Activated naive CD4-positive, alpha-beta T cell treated with anti-CD3 and anti-CD28 coated beads for 36 hours (primary cell): ENCODE measurements at places on chromosomes 16 and 17. TPM values are rescaled to one million over a fixed set of nuclear protein-coding genes. Genes with fewer than 3 reads are reported as not detected.

DNA sequence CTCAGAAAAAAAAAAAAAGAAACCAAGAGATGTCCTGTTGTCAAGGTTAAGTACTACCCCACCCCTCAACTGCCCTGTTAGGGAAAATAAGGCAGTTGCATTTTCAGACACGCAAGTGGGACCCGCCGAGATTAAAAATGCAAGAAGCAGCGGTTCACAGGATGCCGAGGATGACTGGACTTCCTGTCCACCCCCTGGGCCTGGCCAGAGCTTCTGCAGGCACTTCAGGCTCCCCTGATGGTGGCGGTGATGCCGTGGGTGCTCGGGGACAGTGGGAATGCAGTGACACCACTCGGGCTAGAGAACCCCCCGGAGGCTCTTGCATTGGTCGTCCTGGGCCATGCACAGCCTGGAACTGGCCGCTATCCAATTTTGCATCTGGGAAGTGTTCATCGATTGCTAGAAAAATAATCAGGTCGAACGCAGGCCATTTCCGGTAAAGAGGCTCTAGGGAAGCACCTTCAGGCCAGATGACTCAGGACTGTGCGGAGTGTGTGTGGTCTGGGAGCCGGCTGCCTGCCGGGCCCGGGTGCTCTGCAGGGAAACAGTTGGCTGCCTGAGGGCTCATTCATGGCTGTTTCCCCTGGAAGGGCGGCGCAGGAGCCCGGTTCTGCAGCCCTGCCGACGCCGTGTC, 13.4 kb upstream of the CRISPLD2 start:
- DNase-seq: peak; percentile 34

GRCh38 chr17:50841949-50842354, 6.6 kb downstream of the WFIKKN2 start:
- DNase-seq: peak; percentile 73

DNA sequence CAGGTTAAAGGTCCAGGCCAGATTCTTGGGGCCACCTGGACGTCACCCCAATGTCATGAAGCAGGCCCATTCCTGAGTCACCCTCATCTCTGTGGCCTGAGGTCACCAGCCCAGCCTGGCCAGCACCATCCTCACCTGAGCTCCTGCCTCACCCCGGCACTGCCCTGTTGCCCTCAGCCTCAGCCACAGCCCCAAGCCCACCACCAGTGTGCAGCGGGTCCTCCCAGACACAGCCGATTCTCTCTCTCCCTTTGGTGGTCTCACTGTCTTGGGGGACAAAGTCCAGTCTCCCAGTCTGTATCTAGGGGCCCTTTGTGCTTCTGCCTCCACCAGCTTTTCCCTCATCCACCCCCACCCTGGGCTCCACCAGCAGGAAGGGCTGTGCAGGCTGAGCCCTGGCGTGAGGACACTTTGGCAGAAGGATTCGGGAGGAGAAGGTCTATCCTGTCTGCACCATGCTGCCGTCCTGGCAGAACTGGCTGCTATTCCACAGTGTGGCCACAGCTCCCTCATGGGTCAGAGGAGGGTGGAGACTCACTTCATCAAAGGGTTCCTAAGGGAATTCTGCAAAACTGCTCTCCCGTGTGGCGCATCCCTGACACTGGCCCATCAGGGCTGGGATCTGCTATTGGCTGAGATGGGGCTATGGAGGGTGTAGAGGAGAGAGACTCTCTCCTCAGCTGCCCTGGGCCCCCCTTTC, 64.3 kb downstream of the PRMT7 start:
- DNase-seq: no peak

DNA sequence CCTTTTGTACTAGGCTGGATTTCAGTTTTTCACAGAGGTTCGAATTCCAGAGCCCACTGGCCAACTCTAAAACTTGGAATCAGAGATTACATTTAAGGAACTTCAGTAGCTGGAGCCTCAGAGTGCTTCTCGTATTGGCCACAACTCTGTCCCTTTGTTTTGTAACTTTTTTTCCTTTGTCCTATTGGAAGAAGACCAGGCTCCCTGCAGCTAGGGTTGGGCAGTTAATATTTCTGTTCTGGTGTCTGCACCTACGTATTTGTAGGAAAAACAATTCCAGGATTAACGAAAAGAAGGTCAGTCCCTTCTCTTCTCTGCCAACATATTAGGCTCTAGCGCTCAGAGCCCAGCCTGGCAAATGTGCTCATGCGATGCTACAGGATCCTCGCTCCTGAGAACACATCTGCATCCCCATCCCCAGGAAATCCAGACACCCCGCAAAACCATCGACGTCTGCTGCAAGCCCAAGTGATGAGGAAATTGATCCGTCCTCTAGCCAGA, 1.9 kb downstream of the CDH11 start:
- DNase-seq: no peak

DNA sequence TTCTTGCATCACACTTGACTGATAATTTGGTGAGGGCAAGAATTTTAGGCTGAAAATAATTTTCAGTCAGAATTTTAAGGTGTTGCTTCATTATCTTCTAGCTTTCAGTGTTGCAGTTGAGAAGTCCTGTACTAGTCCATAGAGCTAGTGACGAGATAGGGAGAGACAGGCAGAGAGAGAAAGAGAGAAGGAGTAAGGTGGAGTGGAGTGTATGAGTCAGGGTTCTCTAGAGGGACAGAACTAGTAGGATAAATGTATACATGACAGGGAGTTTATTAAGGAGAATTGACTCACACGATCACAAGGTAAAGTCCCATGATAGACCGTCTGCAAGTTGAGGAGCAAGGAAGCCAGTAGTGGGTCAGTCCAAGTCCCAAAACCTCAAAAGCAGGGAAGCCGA, 127.2 kb downstream of the UTP18 start:
- DNase-seq: no peak

DNA sequence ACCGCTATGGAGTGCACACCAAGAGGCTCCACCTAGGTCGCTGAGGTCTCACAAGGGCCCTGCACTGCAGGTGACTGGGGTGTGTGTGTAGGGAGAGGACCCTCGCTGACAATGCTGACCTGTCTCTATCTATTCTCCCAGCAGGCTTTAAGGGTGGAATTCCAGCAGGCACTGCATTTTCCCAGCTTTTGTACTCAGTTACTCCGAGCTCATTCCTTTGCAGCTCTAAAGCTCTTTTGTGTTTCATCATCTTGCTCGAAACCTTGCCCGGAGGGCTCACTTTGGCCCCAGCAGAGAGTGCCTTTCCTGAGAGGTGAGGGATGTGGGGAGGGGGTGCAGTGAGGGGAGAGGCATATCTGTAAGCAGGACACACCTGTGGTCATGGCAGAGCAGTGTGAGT, 39.3 kb downstream of the SMPD3 start:
- no peak for DNase-seq

GRCh38 chr17:73770115-73770848, 126.0 kb upstream of the SDK2 start:
- DNase-seq: no peak

GRCh38 chr16:5030251-5030870, 3.4 kb downstream of the NAGPA start:
- no peak for DNase-seq

- no peak for DNase-seq
Observed at GRCh38 chr16:81427219-81427618, 17.4 kb upstream of the CMIP start.

GRCh38 chr16:51747329-51747728, 596.3 kb upstream of the SALL1 start:
- no peak for DNase-seq

DNA sequence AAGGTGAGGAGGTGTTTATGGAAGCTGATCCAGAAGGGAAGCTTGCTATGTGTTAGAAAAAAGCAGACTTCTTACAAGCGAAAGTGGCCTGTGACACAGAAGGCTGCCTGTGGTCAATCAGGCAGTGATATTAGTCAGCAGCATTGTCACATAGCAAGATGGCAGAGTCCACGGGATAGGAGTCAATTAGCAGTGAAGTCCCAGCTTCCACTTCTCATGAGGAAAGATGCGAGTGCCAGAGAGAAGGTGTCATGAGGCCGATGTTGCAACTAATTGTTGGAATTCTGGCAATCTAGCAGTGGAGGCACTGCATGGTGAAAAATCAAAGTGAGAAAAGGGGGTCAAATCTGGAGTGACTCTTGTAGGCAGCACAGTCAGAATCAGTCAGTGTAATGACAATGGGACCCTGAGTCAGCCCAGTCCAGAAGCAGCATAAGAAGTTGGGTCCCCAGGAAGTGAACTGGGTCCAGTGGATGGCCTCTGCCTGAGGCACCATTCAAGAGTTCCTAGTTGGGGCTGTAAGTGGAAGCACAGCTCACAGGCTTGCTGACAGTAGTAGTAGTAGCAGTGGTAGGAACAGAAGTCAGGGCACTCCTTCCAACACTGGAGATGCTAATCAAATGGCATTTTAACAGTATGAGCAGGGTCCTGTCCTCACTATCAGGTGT, 85.1 kb downstream of the TNFRSF13B start:
- DNase-seq: no peak

DNA sequence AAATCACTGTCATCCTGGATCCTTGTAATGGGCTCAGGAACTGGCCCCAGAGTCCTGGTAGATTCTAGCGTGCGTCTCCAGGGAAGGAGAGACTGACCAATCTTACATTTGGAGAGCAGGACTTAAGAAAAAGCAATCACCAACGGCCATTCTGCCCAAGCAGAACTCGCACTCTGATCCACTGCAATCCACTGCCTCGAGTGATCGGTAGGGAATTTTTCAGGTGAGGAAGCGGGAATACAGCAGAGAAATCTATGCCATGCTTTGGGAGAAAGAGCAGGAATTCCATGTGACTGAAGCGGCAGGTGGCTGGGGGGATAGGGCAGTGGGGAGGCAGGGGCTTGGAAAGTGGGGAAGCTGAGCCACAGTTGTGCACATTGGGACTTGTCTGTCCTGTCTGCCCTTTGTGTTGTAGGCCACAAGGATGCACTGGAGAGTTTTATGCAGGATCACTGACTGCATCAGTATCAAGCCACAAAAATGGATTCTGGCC, 143.9 kb upstream of the HS3ST2 start:
- no peak for DNase-seq

GRCh38 chr17:77721846-77722160, 236.7 kb upstream of the TNRC6C start:
- DNase-seq: no peak

GRCh38 chr17:3992370-3992769, 28.1 kb upstream of the ATP2A3 start:
- no peak for DNase-seq

GRCh38 chr17:10583834-10584233, 34.4 kb upstream of the MYH2 start:
- DNase-seq: no peak

- no peak for DNase-seq
Observed at GRCh38 chr17:56699186-56699894, 105.8 kb downstream of the NOG start.

- no peak for DNase-seq
Observed at GRCh38 chr17:17321356-17322025, 18.3 kb downstream of the NT5M start.

DNA sequence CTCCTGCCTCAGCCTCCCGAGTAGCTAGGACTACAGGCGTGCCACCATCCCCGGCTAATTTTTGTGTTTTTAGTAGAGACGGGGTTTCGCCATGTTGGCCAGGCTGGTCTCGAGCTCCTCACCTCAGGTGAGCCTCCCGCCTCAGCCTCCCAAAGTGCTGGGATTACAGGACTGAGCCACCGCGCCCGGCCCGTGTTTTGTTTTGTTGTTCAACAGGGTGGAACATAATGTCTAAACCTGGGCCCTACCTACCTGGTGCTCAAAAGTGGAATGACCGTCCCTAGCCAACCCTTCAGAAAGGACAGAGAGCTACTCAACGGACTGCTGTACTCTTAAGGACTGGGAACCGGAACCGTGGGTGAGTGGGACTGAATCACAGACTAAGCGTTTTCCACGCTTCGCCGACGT, 772 bp upstream of the KIF22 start:
- DNase-seq: no peak

DNA sequence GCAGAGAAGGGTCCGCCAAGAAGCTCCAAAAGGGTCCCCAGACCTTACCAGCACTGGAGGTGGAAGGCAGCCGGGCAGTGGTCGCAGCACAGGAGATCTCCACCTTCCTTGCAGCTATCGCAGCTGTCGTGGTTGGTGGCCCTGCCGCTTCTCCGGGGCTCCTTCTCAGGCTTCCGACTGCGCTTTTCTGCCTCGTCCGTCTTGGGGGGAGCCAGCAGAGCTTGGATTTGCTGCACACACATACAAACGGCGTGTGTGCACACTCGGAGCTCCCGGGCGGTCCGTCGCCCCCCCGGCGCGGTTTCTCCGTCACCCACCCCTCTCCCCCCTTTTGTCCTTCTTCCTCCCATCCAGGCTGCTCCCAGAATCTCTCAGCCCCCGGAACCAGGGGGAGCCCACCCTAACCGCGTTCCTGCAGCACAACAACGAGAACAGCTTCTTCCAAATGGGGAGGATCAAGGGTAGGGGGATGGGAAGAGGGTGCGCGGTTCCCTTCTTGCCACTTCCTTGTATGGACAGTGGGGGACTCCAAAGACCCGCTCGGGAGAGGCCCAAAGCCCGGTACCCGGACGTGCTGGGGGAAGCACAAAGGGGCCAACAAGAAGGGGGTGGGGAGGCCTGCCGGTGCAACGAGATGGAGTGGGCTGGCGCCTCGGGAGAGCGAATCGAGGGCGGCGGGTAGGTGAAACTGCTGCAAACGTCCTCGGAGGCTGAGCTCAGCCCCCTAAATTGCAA, 1.1 kb downstream of the PHF12 start:
- peak; percentile 87 for DNase-seq

DNA sequence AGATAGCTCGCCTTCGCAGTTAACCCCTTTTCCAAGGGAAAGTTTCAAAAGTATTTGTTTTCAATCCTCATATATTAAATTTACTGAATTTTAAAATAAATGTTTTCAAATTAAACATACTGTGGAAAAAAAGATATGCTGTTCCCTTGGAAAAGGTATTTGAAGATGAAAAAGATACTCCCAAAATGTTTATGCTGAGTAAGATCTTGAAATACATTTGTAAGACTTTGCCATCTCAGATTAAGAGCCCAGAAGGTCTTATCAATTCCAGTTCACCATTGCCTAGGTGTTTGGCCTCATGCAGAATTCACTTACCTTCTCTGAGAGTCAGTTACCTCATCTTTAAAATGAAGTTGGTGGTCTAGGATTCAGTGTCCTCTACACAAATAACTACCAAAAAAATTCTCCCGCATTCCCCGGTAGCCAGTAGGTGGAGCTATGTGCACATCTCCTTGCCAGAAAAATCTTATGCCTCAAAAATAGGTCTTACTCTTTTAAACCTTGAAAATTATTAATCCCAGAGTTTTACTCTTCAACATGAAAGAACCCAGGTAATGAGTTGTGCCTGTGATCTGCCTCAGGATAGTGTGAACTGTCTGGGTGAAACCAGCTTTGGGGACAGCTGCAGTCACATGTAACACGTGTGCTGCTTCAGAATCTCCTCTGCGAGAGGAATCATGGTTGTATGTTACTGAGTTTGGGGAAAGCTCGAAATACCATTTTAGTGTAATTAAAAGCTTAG, 178.3 kb downstream of the MRTFB start:
- peak; percentile 74 for DNase-seq

SDR42E2 gene
- not detected for total RNA-seq

CASKIN2 gene
- total RNA-seq: 1.1 TPM

ZG16B gene
- 0.64 TPM for total RNA-seq

SOX8 gene
- total RNA-seq: 1.0 TPM

MVP gene
- total RNA-seq: 84.1 TPM

LDHD gene
- total RNA-seq: 0.33 TPM

SYNGR3 gene
- 7.2 TPM for total RNA-seq
